Mammary epithelial cell (primary cell): ENCODE measurements at places on chromosomes 11 and 22. TPM values are rescaled to one million over a fixed set of nuclear protein-coding genes. Genes with fewer than 3 reads are reported as not detected.

GRCh38 chr11:72776844-72777754 is 16.7 kb downstream of the STARD10 start:
- no peak for DNase-seq

DNA sequence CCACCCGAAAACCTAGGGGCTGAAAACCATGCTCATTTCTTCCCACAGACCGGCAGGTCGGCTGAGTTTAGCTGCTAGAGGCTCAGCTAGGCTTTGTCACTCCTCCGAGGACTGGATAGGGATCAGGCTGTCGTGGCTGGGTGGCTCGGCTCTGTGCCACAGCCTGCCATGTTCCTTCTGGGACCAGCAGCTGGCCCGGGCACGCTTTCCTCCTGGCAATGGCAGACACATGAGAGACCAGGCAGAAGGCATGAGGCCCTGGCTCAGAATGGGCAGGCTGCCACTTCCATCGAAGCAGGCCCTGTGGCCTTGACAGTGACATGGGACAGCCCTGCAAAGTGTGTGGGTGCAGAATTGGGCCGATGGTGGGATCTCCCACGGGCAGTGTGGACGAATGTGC is 20.9 kb downstream of the PARVG start:
- DNase-seq = no peak

- no peak for DNase-seq
Measured at GRCh38 chr11:100273066-100273815, 413.8 kb upstream of the ARHGAP42 start.

SMIM35 gene
- not detected for total RNA-seq

HTR3B gene
- total RNA-seq = not detected in 2 replicates
